ENCODE measurements at places on chromosomes 7 and 10.
A peak's percentile ranks its signal among the peaks of the same experiment; 100 is the strongest.

DNA sequence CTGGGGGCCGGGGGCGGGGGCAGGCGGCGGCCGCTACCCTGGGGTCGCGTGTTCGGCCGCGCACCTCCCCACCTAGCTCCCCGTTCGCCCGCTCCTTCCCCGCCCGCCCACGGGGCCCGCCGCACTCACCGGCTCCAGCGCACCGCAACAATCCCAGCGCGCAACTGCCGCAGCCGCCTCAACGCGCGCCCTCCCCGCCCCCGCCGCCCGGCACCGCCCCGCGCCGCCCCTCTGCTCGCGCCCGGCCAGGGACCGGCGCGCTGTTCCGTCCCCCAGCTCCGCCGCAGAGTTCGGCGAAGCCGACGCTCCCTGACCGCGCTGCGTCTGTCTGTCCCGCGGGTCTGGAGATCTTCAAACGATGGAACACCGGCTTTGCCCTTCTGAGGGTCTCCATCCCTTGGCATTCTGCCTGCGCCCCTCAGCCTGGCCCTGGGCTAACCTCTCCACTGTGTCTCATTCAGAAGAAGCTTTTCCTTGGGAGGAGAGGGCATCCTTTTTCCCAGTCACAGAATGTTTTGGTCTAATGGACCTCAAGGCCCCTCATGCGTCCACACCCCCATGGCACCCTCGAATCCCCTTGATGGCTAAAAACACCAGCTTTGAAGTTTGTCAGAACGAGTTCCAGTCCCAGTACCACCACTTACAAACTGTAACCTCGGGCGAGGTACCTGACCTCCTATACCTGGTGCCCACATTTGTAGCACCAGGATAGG, at the start of gene NT5C2:
TSS of gene NT5C2 (minus strand) at position 166 of the 713 bp plus-strand sequence. CDS start 18,314 bp downstream, outside the sequence.
- DNase-seq, result peak; percentile 92

DNA sequence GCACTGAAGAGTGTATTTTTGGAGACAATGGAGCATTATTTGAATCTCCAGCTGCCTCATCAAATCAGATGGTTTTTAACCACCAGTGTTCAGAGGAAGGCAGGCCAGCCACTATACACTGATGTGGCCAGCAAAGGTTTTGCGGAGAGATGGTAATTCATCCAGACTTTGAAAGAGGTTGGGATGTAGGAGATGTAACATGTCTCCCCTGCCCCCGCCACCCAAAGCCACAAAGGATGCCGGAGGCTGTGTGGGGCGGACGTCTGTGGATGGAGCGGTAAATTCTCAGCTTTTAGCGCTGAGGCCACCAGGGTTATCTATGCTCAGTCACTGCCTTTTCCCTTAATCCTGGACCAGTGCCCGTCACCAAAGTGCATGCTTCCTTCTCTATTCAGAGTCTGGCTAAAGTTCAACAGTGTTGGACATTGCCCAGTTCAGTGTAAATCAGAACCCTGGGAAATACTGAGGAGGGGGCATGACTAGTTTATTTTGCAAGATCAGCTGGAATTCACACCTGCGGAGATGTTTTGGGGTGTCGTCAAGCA, 3.7 kb upstream of the TRIP6 start:
- no peak for DNase-seq

DNA sequence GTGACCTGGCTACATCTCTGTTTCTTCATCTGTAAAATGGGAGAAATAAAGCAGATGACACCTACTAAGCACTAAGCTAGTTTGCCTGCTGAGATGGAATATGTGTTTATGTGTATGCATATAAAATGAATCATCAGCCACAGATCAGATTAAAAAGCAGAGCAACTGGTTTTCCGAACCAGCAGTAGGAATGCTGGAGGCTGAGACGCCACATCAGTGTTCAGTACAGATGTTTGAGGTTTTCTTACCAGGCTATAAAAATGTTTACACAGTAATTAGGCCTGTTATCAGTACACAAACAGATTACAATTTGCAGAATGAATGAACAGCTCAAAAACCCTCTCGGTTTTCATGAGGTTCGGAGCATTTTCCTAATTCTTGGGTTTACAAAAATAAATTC, 85.8 kb downstream of the CALN1 start:
- DNase-seq, result no peak

- no peak for DNase-seq
Observed at GRCh38 chr7:107499731-107500130, 29.9 kb downstream of the GPR22 start.

- no peak for DNase-seq
Observed at GRCh38 chr10:784403-785088, 95.1 kb upstream of the DIP2C start.

All from spinal cord (tissue), 10 donors.